ENCODE measurements at places on chromosomes 12 and 14.

- DNase-seq = no peak
Measured at GRCh38 chr12:125652681-125653080, 587.4 kb downstream of the AACS start.

DNA sequence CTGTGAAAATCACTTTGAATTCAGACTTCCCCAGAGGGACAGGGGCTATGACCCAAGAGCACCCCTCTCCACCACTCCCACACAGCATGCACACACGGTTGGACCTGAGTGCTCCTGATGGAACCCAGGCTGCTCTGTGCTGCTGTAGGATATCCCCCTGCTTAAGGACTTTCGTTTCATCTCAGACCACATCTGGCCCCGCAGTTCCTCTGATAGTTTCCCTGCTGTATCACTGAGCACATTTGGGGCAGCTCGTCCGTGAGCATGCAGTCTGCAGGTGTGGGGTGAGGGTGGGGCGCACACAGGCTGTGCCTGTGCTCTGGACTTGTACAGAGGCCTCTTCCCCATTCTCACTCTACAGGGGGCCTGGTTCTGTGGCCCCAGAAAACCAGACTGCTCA is 345.2 kb upstream of the FKBP4 start:
- no peak for DNase-seq

- no peak for DNase-seq
Measured at GRCh38 chr12:11978726-11979384, 91.9 kb upstream of the BCL2L14 start.

GRCh38 chr14:95463171-95463901 is 53.1 kb downstream of the SYNE3 start:
- no peak for DNase-seq

GRCh38 chr12:110366321-110367142 is 37.0 kb downstream of the ANAPC7 start:
- no peak for DNase-seq

DNA sequence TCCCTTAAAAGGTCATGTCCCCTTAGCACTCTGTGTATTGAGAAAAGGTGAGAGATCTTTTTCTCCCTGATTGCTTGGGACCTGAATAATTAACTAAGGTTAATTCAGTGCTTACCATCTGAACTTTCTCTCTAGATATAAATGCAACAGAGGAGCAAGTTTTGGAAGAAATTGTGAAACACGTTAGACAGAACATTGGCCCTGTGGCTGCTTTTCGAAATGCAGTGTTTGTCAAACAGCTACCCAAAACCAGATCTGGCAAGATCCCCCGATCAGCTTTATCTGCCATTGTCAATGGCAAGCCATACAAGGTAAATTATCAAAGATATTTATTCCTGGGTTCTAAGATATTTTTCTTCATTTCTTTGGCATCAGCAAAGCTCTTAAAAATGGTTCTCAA is 175.5 kb downstream of the ACSS3 start:
- no peak for DNase-seq

GRCh38 chr12:98998697-98999299 is 353.7 kb downstream of the APAF1 start:
- DNase-seq = peak; percentile 68

GRCh38 chr12:94799136-94799535 is 148.8 kb upstream of the TMCC3 start:
- no peak for DNase-seq

- no peak for DNase-seq
Measured at GRCh38 chr14:35867280-35867629, 41.1 kb downstream of the BRMS1L start.

DNA sequence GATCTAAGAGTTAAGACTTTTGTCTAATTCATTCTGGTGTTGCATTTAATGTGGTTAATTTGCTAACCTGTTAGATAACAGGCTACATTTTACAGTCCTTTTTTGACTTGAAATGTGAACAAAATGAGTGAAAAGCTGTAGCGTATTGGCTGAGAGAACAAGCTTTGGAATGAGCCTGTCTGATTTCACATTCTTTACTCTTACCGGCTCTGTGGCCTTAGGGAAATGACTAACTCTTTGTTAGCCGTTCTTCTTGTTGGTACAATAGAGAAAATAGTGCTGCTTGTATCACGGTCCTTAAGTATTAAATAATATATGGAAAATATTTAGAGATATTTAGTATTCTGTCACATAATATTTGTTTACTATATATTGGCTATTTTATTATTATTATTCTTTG is 1.9 kb downstream of the MNAT1 start:
- DNase-seq = peak; percentile 79

DNA sequence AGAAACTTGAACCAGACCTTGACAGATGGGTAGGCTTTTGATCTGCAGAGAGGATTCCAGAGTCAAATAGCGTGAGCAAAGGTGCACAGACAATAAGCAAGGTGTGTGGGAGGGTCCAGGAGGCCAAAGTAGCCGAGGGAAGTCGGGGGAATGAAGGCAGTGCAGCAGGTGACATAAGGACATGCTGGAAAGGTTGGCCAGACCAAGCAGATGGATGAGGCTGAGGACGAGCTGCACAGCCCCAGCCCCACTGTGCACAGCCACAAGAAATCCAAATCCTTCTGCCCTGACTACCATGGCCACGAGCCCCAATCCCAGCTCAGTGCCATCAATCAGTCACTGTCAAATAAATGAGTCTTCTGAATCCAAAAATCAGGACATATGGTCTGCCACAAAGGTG is 5.4 kb downstream of the TTC7B start:
- no peak for DNase-seq

Measured in astrocyte of the hippocampus (primary cell).